GOT3 (cell line): ENCODE measurements at places on chromosomes 16 and 17.

- DNase-seq, result no peak
Observed at GRCh38 chr17:44222112-44222869, 2.8 kb upstream of the UBTF start.

DNA sequence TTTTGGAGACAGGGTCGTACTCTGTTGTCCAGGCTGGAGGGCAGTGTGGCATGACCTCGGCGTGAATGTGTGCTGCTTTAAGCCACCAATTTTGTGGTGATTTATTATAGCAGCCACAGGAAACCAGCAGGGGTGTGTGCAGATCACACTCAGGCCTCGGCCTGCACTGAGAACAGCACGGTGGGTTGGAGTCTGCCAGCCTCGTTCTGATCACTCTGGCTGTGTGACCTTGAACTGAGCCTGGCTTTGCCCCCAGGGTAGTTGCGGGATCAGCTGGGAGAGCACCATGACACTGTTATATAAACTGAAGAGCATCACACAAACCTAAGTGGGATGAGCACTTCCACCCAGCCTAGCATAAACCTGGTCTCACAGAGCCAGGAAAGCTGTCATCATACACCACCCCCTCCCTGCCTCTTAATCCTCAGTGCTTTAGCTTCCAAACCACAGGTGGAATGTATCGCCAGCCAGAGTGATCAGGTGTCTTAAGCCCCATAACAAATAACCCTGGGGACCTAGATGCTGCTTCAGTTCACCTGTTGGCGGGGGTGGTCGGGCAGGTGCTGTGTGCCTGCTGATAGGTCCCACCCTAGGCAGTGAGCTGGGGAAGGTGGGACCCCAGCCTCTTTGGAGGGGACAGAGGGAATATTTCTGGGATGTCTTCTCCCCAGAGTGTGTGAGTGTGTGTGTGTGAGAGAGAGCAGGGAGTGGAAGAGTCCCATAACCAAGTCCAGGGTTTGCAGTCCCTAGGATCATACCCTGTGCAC, 28.6 kb upstream of the NDRG4 start:
- no peak for DNase-seq

DNA sequence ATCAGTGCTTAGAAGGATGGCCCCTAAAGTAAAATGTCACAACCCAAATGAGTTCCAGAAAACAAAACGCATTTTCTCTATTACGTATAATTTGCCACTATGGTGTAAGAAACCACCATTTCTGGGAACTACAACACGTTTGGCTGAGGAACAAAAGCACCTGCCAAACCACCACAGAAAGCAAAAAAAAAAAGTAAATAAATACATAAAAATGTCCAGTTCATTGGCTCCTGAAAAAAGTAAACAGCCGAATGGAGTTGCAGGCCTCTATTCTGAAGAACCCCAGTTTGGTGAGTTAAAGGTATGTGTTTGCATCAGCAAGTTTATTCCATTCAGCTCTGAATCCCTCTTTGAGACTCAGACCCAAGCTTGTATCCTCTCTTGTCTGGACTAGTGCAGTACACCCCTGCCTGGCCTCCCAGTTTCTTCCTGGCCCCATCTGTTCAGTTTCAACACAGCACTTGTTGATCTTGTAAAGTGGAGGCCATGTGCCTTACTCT, 36.9 kb downstream of the ERN1 start:
- no peak for DNase-seq

DNA sequence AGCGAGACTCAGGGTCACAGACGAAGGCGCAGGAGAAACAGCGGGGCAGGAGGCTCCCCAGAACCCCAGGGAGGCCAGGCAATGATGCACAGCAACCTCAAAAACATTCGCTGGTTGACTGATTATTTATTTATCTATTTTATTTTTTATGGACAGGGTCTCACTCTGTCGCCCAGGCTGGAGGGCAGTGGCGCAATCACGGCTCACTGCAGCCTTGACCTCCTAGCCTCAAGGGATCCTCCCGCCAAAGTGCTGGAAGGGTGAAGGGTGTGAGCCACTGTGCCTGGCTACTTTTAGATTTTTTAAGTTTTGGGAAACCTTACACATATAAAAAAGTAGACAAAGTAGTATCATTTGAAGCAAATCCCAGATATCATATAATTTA, 83.5 kb downstream of the ZNF778 start:
- no peak for DNase-seq

GRCh38 chr17:9929871-9930270, 24.8 kb upstream of the RCVRN start:
- no peak for DNase-seq
